Mesothelial cell of epicardium (in vitro differentiated cells): ENCODE measurements at places on chromosomes 1 and 21. TPM values are rescaled to one million over a fixed set of nuclear protein-coding genes. Genes with fewer than 3 reads are reported as not detected.

- no peak for DNase-seq
These were observed 3.5 kb downstream of the KLHDC8A start for GRCh38 chr1:205353191-205353590.

- no peak for DNase-seq
These were observed 7.6 kb upstream of the CPT2 start for GRCh38 chr1:53189061-53189460.

DNA sequence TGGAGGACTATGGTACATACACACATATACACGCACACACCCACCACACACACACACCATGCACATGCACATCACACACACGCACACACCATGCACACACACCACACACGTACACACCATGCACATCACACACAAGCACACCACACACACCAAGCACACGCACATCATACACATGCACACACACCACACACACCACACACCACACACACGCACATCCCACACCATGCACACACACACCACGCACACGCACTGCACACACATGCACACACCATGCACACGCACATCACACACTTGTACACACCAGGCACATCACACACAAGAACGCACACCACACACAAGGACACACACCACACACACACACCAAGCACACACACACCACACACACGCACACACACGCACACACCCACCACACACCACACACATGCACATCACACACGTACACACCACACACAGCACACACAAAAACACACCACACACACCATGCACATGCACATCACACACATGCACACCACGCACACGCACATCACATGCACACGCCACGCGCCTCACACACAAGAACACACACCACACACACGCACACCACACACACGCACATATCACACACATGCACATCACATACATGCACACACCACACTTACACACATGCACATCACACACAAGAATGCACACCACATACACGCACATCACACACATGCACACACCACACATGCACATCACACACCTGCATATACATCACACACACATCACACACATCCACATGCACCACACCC is 9.2 kb downstream of the PDE9A start:
- no peak for DNase-seq

CCDC30 gene
- 5.1 to 7.5 TPM (median 5.8 TPM) in 3 replicates for total RNA-seq

USP48 gene
- 79.8 to 88.7 TPM (median 86.5 TPM) in 3 replicates for total RNA-seq
